Mucosa of descending colon (tissue), 3 donors: ENCODE measurements at places on chromosomes 13 and 19.

GRCh38 chr19:24141612-24142011, 54.6 kb downstream of the ZNF254 start:
- no peak for DNase-seq

DNA sequence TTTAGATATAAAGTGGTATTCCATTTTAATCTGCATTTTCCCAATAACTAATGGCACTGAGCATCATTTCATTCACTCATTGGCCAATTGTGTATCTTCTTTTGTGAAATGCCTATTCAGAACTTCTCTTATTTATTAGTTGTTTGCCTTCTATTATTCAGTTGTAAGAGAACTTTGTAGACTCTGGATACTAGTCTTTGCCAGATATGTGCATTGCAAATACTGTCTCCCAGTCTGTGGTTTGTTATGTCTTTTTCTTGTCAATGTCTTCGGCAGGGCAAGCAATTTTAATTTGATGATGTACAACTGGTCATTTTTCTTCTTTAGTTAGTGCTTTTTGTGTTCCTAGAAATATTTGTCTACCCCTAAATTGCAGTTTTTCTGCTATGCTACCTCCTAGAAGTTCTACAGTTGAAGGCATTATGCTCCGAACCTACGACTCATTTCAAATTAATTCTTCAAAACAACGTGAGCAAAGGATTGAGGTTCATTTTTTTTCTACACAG, 115.9 kb downstream of the TSHZ3 start:
- DNase-seq = no peak

DNA sequence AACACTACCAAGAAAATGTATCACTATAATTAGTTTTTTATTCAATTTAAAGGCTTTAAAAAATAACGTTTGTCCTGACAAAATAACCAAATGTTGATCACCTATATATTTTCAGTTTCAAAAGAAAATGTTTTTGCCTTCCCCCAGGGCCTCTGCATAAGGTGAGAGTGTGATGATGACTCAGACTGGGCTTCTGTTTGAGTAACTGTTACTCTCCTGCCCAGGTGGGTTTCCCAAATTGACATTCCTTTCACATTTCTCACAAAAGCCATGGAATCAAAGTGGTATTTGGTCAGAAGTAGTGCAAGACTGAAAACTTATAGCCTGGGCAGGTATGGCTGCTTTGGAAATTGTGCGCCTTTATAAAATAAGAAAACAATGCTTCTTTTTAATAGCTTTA, 180.6 kb downstream of the COG6 start:
- DNase-seq = no peak

- no peak for DNase-seq
These were observed 523.0 kb upstream of the NBEA start for GRCh38 chr13:34419025-34419424.
